Activated CD4-positive, alpha-beta T cell treated with anti-CD3 and anti-CD28 coated beads, Interleukin-2, amount 50 U/mL, for 16 hours (primary cell): ENCODE measurements at places on chromosomes 1 and 21.

GRCh38 chr1:236059011-236059410, 5.9 kb downstream of the NID1 start:
- DNase-seq = no peak

GRCh38 chr1:171625225-171625624, 3.2 kb downstream of the MYOCOS start:
- DNase-seq = no peak

DNA sequence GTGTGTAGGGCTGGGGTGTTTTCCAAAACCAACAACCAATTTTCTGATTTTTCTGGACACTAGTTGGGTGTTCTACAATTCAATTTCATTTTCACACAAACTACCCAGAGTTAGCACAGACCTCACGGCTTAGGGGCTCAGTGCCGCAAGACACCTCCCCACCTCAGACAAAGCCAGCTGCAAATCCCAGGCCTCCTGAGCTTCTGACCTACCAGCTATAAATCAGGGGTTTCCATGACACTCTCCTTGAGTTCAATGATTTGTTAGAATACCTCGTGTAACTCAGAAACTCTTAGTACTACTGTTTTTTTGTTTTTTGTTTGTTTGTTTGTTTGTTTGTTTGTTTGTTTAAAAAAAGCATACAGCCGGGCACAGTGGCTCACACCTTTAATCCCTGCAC, 28.7 kb upstream of the FAM89A start:
- no peak for DNase-seq

DNA sequence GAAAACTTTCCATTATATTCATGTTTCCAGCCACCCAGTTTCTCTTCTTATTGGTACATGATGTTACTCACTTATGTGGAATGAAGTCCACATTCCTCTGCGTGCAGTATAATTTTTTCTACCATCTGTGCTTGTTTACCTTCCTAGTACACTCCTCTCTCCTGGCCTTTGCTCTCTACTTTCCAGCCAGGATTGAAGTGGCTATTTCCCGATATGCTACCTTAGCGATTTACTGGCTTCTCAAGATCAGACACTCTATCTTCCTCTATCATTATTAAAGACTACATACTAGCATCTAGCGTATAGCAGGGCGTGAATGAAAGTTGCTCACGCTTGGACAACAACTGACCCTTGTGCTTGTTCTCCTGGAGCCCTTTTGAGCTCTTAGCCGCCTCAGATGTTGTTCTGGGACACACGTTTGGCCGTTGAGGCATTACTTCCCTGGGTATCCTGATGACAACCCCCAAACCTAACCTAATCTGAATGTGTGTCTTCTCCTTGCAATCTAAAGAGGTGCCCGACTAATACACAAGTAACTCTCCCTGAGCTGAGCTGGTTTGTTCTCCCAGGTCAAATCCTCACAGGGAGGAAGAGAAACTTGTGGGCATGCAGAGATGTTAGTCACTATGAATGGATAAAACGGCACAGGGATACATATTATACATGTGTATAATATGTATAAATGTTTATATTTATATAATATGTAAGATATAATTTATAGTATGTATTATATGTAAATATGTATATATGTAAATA, 13.4 kb upstream of the MTARC2 start:
- DNase-seq = no peak

GRCh38 chr1:154405747-154406571, 816 bp downstream of the IL6R start:
- DNase-seq = peak; percentile 47

GRCh38 chr21:14403681-14404318, 20.9 kb upstream of the HSPA13 start:
- peak; percentile 50 for DNase-seq

- peak; percentile 76 for DNase-seq
Measured at GRCh38 chr1:235887676-235888075, 21.0 kb upstream of the LYST start.

DNA sequence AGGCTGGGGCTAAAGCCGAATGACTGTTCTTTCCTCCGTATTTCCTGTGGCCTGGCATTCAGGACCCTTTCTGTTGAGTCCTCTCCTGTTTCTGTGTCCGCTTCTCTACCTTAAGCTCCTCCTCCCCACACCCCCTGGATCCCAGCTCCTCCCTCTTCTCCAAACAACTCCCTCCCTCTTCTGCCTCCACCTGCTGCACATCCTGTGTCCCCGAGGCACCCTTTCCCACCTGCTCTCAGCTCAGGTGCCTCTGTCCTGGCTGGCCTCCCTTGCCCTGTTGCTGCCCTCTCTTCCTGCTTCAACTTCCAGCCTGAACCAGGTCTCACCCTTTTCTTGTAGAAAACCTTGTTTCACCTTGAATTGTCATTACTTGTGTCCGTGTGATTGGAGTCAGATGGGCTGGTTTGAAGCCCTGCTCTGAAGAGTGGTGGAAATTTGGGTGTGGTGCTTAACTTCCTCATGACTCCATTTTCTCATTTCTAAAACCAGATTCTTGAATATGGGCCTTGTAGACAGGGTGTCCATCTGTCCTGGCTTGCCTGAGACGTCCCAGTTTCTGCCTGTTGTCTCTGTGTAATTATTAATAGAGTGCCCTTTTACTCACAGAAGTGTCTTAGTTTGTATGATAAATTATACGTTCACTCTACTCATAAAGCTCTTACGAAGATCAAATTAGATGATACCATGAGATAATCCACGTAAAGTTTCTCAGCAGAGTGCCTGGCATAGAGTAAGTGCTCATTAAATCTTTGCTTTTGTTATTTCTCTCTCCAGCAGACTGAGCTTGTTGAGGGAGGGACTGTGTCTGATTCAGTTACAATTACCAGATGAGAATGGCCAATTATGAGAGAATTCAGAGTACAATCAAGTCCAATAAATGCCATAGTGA, 58.9 kb upstream of the TRABD2B start:
- no peak for DNase-seq

GRCh38 chr1:174039027-174039426, 16.9 kb upstream of the RC3H1 start:
- DNase-seq = no peak
